ENCODE measurements at places on chromosomes 5 and 9.

GRCh38 chr5:87266914-87267573, 639 bp upstream of the RASA1 start:
- DNase-seq, result no peak

DNA sequence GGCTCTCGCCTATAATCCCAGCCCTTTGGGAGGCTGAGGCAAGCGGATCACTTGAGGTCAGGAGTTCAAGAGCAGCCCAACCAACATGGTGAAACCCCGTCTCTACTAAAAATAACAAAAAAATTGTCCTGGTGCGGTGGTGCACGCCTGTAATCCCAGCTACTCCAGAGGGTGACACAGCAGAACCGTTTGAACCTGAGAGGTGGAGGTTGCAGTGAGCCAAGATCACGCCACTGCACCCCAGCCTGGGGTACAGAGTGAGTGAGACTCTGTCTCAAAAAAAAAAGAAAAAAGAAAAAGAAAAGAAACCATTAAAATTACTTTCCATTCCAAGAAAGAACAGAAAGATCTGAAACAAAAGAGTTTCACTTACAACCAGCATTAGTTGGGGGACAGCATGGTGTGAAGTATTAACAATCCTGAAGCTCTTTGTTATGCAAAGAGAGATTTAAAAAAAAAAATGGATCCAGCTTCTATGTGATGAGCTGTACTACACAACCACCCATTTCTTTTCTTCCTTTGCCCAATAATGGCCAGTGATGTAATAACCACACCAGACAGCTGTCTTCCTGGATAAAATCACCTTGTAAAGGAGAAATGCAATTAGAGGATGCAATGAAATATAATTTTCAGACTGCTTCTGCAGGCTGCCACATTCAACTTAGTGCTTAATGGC, 76.9 kb downstream of the MED27 start:
- no peak for DNase-seq

DNA sequence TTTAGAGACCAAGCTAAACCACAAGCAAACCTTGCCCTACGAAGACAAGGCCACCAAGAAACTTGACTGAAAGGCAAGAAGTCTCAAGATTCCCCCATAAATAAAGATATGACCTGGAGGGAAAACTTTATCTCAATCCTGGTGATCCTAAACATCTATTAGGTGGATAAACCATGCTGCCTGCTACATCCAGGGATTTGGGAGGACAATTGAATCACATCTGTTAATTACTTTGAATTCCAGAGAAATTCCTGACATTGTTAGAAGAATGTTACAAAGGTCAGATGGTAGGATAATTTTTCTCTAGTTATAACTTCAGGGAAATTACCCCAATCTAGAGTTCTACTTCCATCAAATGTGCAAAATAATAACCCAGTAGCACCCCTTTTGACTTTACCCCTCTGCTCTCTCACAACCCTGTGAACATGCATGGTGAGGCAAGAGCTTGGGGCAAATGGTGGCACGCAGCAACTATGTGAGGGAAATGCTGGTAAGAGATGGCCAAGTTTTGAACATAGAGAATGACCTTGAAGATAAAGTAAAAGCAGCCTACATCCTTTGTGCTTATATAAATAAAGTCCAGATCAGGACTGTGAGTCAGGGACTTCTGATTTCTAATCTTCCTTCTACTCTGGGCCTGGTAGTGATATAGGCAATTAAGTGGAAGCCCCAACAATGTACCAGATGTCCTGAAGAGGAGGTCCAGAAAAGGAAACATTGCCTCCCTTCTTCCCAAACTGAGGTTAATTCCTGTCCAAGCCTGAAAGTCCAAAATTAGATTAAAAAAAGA, 57.1 kb upstream of the PTGER4 start:
- DNase-seq, result no peak

- no peak for DNase-seq
Observed at GRCh38 chr5:75711151-75711550, 6.1 kb downstream of the POC5 start.

DNA sequence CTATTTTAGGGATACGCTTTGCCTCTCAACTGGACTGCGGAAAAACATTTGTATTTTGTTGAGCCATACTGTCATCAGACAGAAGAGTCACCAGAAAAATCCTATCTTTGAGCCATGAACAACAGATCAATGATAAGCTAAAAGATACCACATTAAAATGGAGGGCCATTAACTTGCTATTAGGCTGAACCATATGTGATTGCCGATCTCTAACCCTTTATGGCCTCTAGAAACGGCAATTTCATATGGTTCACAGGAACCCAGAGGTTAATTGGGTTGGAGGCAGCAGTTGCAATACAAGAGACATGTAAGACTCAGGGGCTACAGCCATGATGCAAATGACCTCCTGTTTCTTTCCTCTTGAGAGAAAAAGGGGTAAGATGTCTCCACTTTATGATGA, 69.8 kb downstream of the MYO10 start:
- DNase-seq, result peak; percentile 59

DNA sequence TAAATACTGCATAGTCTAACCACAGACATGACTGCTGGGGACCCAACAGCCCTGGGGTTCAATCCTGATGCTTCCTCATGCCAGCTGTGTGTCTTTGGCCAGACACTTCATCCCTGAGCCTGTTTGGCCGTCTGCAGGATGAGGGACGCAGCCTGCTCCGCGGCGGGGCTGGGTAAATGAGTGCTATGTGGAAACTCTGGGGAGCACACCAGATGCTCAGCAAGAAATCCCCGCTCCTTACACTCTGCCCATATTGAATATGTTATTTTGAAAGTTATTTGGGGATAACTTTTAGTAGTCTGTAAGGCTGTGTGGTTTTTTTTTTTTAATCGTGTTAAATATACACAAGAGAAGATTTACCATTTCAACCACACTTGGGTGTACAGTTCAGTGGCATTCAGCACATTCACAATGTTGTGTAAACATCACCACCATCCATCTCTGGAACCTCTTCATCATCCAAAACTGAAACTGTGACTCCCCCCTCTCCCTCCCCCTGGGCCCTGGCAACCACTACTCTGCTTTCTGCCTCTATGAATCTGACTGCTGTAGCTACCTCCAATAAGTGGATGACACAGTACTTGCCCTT, 42.7 kb downstream of the SH3PXD2B start:
- DNase-seq, result no peak

- DNase-seq, result no peak
Observed at GRCh38 chr5:55993013-55993412, 1.8 kb downstream of the IL6ST start.

DNA sequence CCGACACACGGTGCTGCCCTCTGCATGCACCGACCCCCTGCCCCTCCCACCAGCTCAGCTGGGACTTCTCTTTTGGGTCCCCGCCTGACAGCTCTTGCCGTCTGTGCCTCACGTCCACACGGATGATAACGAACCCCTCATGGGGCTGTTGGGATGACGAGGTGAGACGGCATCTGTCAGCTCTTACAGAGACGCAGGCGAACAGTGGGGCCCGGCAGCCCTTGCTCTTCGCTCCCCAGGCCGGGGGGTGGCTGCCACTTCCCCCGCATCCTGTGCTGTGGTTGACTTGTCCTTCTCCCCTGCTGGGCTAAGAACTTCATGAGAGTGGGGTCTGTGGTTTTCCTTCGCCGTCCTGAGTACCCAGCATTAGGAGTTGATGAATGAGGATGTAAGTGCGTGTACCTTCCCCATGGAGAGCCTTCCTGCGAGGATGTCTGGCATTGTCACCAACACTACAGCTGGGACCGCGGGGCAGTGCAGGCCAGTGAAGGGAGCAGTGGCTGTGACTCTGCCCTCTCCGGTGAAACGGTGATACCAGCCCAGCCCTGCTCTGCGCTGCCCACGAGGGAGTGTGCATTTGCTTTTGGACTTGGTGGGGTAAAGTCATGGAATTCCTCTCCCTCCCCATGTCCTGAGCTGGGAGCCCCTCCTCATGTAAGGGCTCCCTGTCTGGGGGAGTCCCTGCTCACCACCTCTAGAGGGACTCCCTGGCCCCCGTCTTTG, 23.2 kb downstream of the HK3 start:
- no peak for DNase-seq

GRCh38 chr9:89174291-89174690, 4.3 kb downstream of the SHC3 start:
- no peak for DNase-seq

GRCh38 chr5:78076351-78076750, 218.1 kb downstream of the AP3B1 start:
- DNase-seq, result no peak

DNA sequence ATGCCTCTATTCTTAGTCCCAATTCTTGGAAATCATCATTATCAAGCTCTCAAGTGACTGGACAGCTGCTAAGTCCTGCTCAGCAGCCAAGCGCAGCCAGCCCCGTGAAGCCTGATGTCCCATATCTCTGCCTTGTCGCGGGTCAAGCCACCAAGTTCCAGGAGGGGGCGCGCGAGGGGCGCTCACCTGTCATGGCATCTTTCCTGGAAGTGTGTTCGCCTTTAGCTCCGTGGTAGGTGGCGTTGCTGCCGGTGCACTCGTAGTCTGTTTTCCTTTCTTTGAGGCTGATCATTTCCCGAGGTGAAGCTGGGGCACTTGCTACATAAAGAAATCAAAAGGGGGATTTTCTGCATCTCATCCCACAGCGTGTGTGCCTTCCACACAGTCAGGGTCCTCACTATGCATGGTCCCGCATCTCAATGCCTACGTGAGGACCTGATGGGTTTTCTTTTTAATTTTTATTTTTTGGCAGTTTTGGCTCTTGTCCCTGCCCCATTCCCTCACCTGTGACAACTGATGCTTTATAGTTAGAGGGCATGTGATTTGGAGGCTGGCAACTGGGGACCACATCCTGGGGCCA, 227.0 kb upstream of the DAP start:
- no peak for DNase-seq

DNA sequence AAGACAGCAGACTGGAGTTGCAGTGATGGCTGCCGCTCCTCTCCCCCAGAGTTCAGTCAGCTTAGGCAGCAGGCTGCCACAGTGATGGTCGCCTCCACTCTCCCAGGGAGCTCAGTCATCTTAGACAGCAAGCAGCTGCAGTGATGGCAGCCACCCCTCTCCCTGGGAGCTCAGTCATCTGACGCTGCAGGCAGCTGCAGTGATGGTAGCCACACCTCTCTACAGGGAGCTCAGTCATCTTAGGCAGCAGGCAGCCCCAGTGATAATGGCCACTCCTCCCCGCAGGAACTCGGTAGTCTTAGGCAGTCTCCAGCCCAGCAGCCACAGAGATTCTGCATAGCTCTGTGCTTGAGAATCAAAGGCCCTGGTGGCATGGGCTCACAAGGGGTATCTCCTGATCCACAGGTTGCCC, 582.7 kb downstream of the DTWD2 start:
- no peak for DNase-seq

GRCh38 chr9:21317956-21318923, 13.1 kb upstream of the IFNA5 start:
- no peak for DNase-seq

DNA sequence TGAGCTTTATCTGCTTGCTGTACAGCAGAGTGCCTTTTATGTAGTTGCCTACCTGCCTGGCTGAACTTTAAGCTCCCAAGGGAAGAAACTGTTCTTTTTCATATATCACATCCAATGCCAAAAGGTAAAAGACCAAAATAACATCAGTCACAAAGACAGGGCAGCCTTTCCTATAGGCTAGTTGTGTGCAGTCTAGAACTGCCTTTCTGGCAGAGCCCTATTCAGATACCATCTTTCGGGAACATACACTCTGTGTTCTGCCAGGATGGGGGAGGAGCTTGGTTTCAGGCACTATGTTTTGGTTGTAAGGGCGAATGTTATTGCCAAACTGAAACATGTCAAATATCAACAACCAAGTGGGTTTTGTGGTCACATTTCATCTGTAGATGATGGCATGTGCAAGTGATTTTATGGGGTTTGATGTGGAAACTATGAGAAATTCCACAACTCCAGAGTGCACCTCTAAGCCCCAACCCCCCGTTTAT, 314.5 kb downstream of the ADGRV1 start:
- no peak for DNase-seq

DNA sequence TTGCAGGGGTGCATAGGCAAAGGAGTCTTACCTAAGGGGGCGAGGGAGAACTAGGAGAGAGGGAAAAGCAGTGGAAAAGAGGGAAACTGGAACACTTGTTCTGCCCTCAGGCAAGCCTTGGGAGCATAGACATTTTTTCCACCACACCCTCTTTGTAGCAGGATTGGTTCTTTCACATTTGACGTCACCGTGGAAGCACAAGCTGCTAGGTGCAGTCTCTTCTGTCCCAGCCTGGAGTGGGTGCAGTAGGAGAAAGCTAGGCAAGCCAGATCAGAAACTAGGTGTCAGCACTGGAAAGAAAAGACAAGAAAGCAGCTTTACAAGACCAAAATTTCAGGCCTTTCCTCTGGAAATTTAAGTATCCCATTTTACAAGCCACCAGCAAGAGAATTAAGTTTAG, 440.4 kb downstream of the EFNA5 start:
- no peak for DNase-seq

- DNase-seq, result no peak
Observed at GRCh38 chr9:116390303-116391228, 237.0 kb downstream of the PAPPA start.

DNA sequence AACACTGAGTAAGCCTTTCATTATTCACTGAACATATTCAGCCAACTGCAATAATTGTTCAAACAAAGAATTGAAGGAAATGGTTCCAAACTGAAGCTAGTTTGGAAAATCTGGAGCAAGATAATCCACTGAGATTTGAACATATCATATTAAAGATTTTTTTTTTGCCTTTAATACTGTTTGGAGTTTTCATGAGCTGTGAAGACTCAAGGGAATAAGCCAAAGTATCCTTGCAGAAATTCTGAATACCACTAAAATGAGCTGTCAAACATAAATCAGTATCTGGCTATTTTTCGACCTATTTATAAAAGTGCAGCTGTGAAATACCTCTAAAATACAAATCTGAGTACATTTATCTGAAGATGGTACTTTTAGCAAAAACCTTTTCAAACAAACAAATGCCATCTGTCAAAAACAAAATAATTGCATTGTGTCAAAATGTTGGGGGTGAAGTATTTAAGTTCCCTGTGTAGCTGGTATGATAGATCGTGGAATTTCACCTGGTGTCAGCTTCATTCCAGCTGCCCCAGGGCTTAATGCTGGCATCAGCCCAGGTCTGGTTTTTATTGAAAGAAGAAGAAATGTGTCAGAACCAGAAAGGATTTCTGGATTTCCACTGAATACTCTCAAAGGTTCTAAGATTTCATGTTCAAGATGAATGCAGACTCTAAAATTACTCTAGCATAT, 149.0 kb upstream of the GRAMD2B start:
- DNase-seq, result no peak

- no peak for DNase-seq
Observed at GRCh38 chr9:86387376-86387775, 33.2 kb upstream of the TUT7 start.

DNA sequence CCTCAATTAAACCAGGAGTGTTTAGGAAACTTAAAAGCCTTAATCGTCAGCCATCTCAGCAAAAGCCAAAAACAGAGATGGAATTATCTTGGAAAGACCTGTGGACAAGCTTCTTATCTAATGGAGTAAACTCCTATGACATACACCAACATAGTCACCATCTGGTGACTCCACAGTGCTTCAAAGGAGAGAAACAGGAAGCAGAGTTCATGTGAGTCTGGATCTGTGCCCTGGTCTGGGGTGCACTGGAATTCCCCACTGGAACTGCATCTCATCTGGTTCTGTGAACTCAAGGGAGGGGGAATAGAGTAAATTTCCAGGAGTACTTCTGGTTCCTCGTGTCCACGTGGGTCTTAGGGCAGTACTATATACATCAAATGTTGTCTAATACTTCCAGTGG, 36.3 kb upstream of the KCNN2 start:
- DNase-seq, result no peak
